Activated CD8-positive, alpha-beta memory T cell treated with anti-CD3 and anti-CD28 coated beads, Interleukin-2, amount 50 U/mL, for 4 hours (primary cell): ENCODE measurements at places on chromosomes 5 and 9.

- no peak for DNase-seq
Observed at GRCh38 chr9:76557674-76558225, 98.8 kb downstream of the GCNT1 start.

DNA sequence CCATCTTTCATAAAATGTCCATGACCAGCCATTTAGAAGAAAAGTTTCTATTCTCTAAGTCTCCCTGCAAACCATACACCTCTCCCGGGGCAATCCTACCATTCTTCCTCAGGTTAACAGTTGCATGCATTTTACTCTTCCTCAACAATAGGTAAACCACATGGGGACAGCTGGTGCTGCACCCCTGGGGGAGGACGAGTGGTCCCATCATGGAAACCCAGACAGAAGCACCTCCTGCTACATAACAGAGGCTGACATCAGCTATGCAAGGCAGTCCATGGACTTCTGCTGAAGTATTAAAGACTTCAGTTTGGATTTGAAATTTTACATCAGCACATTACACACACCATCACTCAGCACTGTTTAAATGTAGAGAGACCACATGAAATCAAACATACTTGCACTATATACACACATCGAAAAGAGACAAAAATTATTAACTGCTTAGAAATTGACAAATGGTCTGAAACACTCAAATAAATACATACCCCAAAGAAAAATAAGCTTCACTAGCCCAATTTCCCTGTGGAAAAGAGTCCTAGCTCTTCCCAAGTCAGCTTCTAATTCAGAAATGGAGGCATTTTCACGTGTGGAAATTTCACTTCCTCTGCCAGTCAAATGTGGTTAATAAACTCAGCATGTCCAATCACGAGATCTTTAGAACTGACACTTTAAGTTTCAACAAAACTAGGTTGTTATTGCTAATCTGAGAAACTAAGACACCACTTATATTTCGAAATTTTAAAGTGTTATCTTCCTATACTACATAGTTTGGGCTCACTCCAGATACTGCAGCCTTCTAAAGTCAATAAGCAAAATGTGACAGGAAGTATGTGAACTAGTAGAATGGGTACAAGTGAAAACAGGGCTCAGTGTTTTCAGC, 173.4 kb downstream of the ROR2 start:
- DNase-seq: no peak

- DNase-seq: no peak
Observed at GRCh38 chr9:88501086-88501485, 33.9 kb upstream of the NXNL2 start.

GRCh38 chr5:27477550-27477949, 439.2 kb upstream of the CDH9 start:
- DNase-seq: no peak

DNA sequence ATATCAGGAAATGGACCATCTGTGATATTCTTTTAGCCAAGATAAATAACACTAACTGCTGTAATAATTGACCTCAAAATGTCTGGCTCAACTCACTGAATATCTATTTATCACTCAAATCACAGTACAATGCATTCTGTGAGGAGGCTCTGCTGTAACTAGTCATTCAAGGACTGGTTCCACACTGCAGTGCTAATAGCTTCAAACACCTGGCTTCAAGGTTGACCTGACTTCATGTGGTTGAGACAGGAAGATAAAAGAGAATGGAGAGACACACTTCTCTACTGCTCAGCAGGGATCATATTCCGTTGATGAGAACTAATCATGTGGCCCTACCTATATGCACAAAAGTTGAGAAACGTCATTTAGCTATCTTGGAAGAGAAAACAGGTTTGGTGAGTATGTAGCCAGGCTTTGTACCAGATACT, 3.4 kb upstream of the RHOBTB3 start:
- no peak for DNase-seq

DNA sequence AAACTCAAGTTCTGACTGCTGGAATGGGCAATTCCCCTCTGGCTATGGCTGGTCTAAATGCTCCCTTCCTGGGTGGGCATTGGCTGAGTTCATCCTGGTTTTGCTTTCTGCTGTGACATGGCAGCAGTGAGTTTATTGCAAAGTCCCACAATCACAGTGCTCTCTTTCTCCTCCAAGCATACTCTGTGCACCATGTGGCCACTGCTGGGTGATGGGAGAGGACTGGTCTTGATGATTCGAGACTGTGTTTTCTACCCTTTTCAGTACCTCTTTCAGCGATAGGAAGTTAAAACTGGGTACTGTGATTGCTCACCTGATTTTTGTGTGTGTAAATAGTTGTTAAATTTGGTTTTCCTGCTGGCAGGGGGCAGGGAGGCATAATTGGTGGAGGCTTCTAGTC, 49.7 kb downstream of the FER start:
- DNase-seq: no peak

DNA sequence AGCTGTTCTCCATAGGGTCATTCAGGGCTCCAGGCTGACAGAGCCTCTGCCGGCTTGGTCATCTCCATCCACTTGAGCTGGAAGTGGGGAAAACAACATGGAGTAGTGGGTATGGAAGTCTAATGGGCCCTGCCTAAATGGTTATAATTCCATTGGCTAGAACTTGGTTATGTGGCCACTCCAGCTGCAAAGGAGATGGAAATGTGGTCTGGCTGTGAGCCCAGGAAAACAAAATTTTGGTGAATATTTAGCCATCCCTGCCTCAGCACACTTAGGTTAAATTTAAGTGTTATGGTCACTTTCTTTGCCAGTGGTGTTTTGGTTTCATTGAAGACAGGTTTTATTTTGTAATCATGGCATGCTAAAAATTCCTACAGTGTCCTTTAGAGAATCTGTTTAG, 112.3 kb downstream of the SMARCA2 start:
- DNase-seq: no peak

GRCh38 chr9:89929673-89930480, 325.1 kb downstream of the GADD45G start:
- DNase-seq: no peak

DNA sequence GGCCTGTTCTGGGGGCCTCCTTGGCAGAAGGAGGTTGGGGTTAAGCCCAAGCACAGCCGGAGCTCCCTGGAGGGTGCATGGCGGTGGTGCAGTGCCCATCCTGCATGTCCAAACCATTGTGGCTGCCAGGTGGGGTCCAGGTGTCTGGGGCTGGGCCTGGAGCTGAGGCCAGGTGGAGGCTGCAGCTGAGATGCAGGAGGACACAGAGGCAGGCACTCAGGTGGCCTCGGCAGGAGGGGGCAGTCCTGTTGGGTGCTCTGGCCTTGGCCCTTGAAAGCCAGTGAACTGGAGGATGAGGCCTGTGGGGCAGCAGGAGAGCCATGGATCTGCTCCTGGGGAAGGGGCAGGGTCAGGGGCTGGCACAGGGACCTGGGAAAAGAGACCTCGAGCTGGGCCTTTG, 195.3 kb downstream of the OLFM1 start:
- no peak for DNase-seq

DNA sequence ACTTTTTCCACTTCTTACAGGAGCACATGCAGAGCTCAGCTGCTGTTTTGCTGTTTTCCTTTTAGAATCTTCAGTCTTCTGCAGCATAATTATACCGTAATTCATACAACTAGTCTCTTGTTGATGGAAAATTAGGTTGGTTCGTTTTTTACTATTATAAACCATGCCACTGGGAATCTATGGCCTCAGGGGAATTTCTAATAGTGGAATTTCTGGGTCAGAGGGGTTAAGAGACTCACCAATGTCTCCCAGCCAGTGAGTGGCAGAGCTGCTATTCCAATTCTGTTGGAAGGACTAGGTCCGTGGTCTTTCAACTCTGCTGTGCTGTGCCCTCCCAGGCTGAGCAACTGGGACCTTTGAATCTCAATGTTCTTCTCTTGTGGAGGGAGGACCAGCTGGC, 282.5 kb downstream of the ZSWIM6 start:
- no peak for DNase-seq

DNA sequence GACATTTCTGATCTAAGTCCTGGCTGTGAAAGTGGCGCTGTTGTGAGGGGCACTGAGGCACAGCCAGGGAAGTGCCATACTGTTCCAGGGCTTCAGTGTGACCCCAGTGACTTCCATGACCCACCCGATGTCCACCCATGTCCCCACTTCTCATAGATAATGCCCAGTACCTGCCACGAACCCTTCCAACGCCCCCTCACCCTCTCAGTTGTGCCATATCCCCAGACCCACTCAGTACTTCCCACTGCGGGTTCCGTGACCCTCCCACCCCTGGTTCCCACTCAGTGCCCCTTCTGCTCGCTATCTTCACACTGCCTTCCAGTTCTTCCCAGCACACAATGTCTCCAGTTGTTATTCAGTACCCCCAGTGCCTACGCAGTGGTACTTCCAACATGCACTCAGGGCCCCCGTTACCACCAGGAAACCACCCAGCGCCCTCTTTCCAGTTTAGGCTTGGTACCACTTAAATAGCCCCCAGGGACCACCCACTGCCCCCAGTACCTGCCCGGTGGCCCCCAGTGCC, 30.7 kb upstream of the PSD2 start:
- DNase-seq: no peak

DNA sequence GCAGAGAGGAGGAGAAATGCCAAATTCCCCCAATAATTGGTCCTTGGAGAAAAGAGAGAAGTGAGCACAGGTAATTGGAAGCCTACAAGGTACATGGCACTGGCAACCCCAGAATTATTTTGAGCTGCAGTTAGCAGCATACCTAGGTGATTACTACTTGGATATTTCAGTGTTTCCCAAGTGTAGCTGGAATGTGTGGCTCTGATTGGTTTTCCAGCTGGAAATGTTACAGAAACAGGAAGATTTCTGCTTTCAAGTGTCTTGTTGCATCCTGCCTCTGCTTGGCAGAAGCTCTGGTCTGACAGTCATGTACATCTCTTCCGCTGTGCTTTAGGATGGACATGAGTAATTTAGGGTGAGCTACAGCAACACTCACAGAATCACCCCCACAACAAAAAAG, 262.1 kb downstream of the ENC1 start:
- DNase-seq: no peak

- DNase-seq: peak; percentile 20
Observed at GRCh38 chr9:119556129-119556875, 187.1 kb upstream of the BRINP1 start.

DNA sequence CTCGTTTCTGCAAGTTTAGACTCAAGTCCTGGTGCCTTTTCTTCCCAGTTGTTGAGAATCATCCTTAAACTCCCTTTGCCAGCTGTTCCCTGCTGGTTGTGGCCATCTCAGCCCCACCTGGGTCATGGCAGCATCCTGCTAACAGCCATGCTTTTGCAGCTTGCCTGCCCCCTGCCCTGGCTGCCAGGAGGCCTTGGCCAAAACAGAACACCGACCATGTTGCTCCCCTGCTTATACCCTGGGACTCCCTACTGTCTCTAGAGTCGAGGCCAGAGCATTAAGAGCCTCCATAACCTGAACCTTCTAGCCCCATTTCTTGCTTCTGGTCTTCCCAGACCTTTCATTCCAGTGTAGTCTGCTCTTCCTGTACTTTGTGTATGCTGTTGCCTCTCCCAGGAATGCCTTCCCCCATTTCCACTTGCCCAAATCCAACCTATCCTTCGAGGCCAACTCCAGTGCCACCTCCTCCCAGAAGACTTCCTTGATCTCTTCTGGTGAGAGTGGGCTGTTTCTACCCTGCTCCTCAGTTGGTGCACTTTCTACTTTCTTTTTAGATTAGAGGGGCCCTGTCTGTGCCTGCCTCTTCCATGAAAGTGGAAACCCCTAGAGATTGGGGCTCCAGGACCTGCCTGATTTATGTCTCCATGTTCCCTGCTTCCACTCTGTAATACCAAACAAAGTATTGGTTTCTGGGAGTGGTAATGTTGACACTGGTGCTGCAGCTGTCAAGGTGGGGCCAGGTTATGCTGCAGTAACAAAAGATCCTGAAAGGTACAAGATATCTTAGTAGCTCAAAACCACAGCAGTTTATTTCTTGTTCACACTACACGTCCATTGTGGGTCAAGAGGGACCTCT, 88.2 kb downstream of the AMBP start:
- DNase-seq: no peak

- no peak for DNase-seq
Observed at GRCh38 chr5:62909326-62909725, 330.7 kb downstream of the LRRC70 start.

- no peak for DNase-seq
Observed at GRCh38 chr5:15021266-15022046, 149.9 kb upstream of the ANKH start.

- DNase-seq: no peak
Observed at GRCh38 chr9:88980740-88981203, 10.5 kb upstream of the S1PR3 start.

DNA sequence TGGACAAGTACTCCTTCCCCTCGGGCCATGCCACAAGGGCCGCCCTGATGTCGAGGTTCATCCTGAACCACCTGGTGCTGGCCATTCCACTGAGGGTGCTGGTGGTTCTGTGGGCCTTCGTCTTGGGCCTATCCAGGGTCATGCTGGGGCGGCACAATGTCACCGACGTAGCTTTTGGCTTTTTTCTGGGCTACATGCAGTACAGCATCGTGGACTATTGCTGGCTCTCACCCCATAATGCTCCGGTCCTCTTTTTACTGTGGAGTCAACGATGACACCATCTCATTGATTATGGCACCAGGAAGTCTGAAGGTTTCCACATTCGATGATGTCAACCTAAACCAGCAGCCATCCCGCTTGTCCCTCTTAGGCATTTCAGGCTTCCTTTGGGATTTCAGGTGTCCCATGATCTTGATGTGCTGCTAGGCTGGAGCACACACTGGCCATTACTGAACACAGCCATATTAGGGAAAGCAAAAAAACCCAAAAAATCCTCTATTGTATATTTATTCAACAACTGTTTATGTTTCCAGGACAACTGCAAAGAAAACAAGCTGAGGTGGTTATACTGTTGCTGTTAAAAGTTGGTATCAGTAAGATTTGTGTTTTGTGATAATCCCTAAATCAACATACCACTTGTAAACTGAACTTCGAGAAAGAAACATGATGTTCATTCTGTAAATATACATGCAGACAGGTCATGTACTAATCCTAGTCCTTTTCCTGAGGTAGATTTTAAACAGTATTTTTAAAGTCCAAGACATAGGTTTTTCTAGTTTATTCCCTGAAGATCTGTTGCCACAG, 1.1 kb downstream of the PLPP6 start:
- DNase-seq: no peak

DNA sequence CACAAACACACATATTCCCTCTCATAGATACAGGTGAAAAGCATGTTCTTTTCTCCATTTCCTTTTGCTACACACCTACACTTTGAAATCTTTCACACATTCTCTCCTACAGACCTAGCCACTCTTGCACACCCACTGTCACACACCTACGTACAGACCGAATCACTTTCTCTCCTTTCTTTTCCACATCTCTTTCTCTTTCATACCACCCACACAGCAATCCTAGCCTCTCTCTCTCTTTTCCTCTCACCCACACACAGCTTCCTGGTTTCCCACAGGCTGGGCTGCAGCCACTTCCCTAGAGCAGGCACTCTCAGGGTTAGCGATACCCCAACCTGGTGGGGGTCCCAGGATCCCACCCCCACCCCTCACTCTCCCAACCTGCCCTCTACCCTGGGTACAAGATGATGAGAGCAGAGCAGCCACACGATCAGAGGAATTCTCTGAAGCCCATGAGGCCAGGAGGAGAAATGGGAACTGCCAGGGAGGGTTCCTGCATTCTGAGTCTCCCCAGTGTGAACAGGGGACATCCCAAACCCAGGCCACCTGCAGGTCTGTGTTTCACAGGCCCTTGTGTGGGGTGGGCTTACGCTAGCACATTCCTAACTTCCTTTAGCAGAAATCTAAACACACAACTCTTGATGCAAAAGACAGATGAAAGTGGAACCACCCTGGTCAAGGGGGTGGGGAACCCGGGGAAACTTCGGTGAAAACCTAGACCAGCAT, 17.1 kb upstream of the SYNPO start:
- DNase-seq: no peak
